ENCODE measurements at places on chromosomes 6 and 20.
A peak's percentile ranks its signal among the peaks of the same experiment; 100 is the strongest.

DNA sequence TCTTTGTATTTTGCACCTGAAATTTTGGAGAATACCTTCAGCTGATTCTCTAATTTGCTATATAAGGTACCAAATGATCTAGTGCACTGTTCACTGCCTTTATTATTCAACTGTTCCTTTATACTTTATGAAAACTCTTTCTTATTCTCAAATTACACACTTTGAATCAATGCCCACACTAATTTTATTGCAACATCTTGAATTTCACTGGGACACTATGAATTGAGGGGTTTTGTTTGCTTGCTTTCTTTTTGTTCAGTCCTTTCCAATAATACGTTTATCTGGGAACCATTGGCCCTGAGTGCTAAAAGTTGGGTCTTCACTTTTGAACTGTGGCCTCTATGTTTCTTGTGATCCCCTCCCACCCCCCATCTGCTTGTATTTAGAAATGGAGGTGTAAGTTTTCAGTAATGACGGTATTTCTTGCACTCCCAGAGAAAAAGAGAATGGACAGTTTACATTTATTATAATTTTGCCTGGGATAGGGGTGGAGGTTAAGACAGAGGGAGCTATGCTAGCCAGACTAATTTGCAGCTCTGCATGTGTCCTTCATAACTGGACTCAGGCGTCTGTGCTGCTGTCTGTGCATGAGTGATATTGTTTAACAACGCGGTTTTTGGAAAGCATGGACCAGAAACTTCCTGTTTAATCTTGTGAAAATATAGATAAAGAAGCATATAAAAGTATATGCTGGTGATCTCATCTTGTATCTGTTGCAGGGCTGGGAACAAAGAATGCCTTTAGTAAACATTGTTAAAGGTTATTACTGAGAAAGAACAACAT lies 98.1 kb downstream of the DNAH8 start:
- no peak for DNase-seq

DNA sequence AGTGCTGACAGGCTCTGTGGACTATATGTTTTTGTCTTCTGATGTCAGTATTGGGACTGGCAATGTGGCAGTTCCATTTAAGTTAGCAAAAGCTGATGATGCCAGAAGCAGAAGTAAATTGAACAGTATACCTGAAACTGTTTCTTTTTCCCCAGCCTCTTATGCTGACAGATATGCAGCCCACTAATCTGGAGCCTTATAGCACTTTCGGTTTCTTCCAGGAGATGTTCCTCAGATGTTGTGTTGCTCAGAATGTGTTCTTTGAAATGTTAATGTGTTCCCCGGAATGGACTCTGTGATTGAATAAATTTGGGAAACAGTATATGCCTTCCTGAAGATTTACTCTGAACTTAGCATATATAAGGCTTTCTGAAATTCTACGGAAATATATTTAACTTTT lies 80.7 kb upstream of the MRAP2 start:
- no peak for DNase-seq

DNA sequence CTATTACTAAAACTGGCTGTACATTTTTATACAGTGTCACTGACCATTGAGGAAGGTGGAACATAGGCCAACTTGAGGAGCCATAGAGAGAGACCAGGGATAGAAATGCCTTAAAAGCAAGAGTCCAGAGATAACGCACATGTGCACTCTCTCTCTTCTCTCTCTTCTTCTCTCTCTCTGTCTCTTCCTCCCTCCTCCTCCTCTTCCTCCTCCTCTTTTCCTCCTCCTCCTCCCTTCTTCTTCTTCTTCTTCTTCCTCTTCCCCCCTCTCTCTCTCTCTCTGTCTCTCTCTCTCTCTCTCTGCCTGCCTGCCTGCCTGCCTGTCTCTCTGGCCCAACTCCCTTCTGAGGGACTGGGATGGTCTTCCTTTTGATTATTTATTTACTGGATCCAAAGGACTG lies 16.3 kb upstream of the ADIG start:
- DNase-seq = no peak

GRCh38 chr6:33313105-33313708 lies 671 bp downstream of the TAPBP start:
- peak; percentile 67 for DNase-seq

- no peak for DNase-seq
Observed at GRCh38 chr20:61014491-61014890, 237.6 kb upstream of the CDH4 start.

GRCh38 chr6:45746046-45746445 lies 269.6 kb downstream of the CLIC5 start:
- DNase-seq = no peak

GRCh38 chr20:20812136-20812535 lies 99.7 kb upstream of the RALGAPA2 start:
- DNase-seq = no peak

DNA sequence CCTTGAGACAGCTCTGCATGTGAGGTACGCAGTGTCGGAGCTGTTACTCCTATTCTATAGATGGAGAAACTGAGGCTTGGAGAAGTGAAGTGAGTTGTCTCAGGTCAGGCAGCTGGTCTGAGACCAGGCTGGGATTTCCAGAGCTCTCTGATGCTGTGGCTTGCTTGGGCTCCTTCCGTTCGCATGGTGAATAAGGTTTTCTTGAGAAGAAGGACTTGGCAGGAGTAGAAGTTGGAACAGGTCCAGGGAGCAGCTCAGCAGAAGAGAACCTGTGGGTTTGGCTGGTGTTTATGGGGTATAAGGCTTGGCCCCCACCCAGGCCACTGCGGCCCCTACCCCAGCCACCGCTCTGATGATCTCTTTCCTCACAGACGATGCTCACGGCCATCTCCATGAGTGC lies 7.4 kb downstream of the SLC12A5 start:
- DNase-seq = no peak

- DNase-seq = no peak
Observed at GRCh38 chr6:6626187-6626586, 37.7 kb downstream of the LY86 start.

- no peak for DNase-seq
Observed at GRCh38 chr6:31701666-31702404, 1.3 kb downstream of the ABHD16A start.

DNA sequence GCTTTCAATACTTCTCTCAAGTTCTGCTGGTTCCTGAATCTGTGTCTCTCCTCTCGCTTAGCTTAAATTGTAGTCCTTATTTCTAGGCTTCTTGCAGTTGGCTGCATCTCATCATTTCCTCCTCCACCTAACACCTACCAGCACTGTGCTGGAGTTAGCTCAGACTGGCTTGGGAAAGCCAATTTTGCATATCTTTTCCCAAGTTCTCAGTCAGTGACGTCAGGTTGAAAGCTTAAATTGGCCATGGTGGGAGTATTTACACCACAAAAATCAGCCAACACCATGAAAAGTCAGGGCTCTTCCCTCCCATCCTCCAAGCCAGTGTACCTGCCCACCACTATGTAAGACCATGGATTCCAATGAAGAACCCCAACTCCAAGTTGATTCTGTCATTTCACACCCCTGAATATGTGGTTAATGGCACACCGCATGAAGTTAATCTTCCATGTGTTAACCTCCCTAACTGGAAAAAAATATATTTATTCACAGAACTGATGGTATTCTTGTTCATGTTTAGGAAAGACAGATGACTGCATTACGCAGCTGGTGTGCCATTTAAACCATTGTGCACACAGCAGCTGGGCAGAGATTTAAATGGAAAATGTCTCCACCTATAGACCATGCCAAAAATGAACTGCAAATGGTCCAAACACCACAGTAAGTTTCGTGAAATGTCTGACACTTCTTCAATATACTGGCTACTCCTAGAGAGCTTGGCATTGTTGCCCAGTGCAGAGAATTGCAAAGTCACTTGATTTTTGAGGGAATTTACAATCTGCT lies 274.1 kb upstream of the MAP3K7 start:
- DNase-seq = no peak

DNA sequence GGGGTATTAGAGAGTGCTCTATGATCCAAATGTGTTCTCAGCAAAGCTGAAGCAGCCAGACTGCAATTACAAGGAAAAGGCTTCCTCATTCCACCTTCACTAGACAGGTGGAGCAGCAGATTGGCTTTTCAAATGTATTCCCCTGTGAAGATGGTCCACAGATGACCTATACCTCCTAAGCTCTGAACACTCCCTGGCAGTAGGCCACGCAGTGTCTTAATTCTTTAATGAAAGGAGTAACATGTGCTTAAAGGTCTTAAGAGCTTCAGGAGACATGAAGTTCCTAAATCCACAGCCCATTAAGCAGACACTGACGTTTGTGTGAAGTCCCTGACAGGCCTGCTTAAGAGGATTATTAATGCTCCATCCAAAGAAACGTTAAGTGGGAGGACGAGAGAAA lies 138.9 kb upstream of the NUP153 start:
- no peak for DNase-seq

GRCh38 chr6:33840048-33840926 lies 36.5 kb upstream of the MLN start:
- DNase-seq = peak; percentile 36

DNA sequence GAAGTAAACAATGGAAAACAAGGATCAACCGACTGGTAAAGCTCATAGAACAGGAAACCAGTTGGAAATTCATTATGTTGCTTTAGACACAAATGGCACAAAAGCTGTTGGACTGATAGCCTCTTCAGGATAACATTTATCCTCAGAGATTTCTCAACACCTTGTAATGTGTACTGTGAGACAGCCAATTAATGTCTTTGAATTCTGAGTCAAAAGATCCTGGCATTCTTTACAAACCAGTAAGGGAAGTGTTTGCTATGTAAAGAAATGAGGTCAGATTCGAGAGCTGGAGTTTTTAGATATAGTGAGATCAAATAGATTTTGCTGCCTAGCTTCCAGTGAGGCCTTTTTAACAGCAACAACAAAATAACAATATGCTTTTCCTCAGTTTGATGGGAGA lies 439.2 kb downstream of the C6orf118 start:
- DNase-seq = no peak

GRCh38 chr6:14772188-14772587 lies 473.7 kb upstream of the JARID2 start:
- DNase-seq = no peak

GRCh38 chr6:116468293-116468692 lies 7.1 kb downstream of the CALHM6 start:
- DNase-seq = no peak

- DNase-seq = no peak
Observed at GRCh38 chr20:33277471-33278441, 5.3 kb upstream of the BPIFB1 start.

DNA sequence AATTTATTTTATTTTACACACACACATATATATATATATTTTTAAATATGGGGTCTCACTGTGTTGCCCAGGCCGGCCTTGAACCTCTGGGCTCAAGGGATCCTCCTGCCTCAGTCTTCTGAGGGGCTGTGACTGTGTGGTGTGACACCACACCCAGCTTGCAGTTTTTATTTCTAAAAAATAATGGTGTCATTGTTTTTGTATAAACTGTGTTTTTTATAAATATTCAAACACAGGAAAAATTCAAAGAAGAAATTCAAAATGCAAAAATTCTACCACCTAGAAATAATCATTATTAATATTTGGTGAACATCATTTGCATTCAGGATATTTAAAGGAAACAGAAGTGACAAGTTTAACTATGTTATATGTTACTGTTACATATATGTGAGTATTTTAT lies 3.1 kb downstream of the CCDC28A start:
- no peak for DNase-seq

GRCh38 chr6:84773133-84773430 lies 8.7 kb upstream of the TBX18 start:
- no peak for DNase-seq

DNA sequence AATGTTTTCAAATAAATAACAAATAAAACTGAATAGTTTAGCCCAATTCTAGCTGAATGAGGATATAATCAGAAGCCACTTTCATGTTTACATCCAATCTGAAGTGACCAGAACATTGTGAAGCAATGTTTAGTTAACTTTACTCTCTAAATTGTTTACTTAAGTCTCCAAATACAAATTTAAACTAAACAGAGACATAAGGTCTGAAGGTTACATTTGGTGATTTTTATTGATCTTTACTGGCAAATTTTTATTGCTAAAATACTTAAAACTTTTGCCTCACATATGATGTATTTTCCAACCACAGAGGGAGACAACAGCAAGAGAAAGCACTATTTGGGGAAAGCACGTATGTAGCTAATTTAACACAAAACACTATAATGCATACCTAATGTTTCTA lies 106.8 kb upstream of the THEMIS start:
- DNase-seq = no peak

GRCh38 chr20:8602389-8603116 lies 466.3 kb upstream of the PLCB4 start:
- no peak for DNase-seq

GRCh38 chr6:4017834-4018170 lies 61.1 kb downstream of the FAM217A start:
- no peak for DNase-seq

DNA sequence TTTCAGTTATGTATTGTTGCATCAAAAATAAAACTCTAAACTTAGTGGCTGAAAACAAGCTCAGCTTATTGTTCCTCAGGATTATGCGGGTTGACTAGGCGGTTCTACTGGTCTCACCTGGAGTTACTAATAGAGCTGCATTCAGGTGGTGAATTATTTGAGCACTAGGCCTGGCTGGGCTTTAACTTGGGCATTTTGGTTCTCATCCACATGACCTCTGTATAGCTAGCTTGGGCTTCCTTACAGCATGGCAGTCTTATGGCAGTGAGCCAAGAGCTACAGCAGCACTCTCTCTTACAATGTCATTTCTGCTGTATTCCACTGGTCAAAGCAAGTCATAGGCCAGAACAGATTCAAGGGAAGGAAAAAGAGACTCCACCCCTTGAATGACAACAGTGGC lies 1.6 kb downstream of the PGBD1 start:
- DNase-seq = no peak

GRCh38 chr6:43847741-43848630 lies 78.0 kb downstream of the VEGFA start:
- DNase-seq = no peak

GRCh38 chr6:121849477-121849876 lies 414.0 kb downstream of the GJA1 start:
- no peak for DNase-seq

DNA sequence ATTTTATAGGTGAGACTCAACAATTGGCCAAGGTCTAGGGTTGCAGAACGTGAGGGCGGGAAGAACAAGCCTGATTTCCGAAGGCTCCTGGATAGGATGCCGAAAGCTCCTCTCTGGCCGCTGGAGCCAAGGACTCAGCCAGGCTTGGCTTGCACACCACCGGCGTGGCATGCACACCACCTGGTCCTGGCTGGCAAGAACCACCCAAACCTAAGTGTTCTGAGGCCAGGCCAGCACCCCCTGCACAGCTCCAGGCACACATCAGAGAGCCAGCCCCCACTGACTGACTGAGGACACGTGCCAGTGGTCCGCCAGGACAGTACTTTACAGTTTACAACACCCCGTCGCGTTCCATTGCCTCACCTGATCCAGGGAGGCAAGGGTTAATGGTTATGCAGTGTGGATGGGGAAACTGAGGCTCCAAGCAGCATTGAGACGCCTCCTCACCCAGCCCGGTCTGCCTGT lies 414 bp downstream of the TGM2 start:
- no peak for DNase-seq

GRCh38 chr6:28880894-28881780 lies 42.6 kb downstream of the TRIM27 start:
- DNase-seq = peak; percentile 57

DNA sequence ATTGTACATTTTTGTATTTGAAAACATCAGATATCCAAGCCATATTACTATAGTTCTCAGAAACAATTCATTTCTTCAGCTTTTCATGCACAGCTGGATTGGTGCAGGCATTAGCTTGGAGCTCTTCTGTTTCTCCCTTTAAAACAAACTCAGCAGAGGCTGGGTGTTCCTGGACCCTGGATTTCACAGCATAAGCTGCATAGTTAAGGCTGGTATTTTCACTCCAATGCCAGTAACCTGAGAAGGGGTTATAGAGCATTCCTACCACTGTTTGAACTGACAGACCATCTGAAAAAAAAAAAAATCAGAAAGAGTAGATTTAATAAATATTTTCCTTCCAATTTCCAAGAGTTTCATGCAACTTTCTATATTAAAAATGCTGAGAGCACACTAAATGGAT lies 20.1 kb upstream of the FAXC start:
- no peak for DNase-seq

Measured in activated CD4-positive, alpha-beta T cell treated with anti-CD3 and anti-CD28 coated beads for 4 hours (primary cell).